ENCODE measurements at places on chromosomes 5 and 9.

DNA sequence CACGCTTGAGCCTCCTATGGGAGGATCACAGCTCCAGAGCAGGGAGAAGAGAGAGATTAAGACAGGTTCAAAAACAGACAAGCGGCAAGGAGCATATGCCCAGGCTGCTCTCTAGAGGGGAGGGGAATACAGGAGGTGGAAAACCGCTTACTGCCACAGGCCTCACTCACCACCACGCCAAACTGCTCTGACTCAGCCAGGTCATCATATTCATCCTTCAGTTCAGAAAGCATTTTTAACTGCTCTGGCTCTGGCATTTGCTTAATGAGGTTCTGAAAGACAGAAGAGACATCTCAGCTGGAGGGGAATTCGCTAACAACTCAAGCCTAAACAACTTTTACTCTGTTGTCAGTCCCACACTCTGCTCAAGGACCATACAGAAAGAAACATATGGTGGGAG, 40.1 kb downstream of the PCDHGC5 start:
- ATAC-seq, result peak; percentile 52

DNA sequence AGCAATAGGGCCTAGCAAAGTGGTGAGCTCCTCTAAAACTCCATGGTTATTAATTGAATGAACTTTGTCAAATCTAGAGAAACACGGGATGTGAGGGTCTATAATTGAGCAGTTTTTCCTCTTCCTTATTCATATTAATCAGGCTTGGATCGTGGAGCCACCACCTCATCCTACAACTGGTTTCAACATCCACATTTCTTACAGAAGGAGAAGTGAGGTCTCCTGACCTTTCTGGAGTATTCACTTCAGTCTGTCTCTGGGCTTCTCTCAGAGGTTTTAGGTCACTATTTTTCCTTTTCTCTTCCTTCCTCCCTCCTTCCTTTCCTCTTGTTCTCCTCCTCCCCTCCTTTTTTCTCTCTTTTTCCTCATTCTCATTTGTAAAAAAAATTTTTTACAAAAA, 177.3 kb upstream of the ACTBL2 start:
- ATAC-seq, result no peak

DNA sequence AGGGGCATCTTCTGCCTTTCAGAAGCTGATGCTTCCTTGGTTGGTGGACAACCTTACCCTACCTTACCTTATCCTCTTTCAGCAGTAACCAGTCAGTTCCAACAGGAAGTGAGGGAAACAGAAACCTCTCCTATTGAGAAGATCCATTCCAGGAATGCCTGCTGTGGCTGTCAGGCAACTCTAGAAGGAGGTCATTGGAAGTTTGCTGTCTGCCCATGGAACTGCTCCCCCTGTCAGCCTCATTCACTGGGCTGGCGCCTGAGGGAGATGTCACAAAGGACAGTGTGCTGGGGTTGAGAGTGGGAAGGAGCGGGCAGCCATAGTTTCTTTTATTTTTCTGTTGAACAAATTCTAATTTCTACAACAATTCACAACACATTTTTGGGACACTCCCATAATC, 54.7 kb downstream of the IRX1 start:
- no peak for ATAC-seq

DNA sequence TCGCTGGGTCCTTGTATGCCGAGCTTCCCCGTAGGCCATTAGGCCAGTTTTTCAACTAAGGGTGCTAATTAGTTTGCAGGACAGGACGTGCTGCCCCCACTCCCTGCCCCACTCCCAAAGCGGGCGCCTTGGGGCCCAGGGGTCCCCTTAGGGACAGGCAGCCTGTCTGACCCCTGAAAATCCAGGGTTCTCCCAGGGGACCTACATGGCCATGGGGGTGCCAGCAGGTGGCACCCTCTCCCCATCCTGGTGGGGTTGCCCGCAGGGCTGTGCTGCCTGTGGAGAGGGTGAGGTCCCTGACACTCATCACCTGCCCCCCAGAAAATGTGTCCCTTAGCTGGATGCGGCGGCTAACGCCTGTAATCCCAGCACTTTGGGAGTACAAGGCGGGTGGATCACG, 8.5 kb upstream of the CCDC187 start:
- peak; percentile 23 for ATAC-seq
